Inflammatory macrophage (primary cell): ENCODE measurements at places on chromosomes 12 and 14.

DNA sequence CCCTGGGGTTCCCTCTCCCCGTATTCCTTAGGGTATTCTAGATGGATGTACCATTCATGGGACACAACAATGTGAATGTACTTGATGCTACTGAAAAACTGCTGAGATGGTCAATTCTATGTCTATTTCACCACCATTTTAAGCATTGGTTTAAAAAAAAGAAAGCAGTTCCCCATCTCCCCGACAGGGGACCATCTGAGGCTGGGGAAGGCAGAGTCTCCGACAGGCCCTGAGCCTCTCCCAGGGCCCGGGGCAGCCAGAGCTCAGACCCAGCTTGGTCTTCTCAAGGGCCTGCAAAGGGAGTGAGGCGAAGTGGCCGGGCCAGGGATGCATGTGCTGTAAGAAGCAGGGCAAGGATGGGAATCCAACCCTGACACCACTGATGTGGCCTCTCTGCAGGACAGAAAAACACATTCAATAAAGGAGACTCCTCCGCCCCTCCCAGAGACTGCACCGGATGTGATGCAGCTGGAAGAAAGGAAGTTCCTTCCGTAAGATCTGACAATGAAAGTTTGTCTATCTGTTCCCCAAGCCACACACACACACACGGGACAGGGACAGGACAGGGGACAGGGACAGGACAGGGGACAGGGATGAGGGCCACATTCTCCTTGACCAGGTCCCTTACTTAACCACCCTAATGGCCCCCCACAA lies 234.1 kb downstream of the BCL11B start:
- DNase-seq: peak; percentile 35

DNA sequence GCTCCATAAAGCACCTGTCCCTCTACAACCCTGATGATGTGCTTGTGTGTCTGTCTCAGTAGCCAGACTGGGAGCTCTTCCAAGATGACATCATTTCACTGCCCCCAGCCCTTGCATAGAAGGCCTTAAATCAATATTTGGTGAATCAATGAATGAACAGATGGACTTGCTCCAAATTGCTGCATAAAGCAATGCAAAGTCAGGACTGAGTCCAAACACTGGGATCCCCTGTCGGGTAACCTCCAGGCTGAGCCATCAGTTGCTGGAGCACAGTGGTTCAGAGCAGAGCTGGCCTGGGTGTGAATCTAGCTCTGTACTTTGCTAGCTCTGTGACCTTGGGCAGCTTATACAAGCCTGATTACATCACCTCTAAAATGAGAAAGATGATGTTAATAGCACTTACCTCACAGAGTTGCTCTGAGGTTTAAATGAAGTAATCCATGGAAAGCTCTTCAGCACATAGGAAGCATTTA lies 120.3 kb upstream of the VASH1 start:
- DNase-seq: no peak

DNA sequence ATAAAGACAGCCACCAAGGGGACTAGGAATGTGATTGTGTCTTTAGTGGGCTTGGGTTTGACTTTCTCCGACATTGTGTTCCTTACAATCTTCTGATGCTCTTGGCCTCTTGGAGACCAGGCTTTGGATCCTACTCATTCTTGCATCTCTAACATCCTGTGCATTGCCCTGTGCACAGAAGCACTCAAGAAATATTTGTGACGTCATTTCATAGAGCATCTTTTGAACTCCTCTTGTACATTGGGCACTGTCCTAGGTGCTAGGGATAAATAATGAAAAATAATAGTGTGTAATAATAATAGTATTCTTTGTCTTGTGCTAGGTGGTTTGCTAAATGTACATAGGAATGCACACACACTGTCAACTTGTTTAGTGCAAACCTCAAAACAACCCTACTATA lies 108.8 kb upstream of the LHX5 start:
- no peak for DNase-seq

- DNase-seq: no peak
Observed at GRCh38 chr12:71036526-71036925, 116.0 kb upstream of the PTPRR start.

GRCh38 chr12:22994316-22994675 lies 369.3 kb downstream of the ETNK1 start:
- no peak for DNase-seq

DNA sequence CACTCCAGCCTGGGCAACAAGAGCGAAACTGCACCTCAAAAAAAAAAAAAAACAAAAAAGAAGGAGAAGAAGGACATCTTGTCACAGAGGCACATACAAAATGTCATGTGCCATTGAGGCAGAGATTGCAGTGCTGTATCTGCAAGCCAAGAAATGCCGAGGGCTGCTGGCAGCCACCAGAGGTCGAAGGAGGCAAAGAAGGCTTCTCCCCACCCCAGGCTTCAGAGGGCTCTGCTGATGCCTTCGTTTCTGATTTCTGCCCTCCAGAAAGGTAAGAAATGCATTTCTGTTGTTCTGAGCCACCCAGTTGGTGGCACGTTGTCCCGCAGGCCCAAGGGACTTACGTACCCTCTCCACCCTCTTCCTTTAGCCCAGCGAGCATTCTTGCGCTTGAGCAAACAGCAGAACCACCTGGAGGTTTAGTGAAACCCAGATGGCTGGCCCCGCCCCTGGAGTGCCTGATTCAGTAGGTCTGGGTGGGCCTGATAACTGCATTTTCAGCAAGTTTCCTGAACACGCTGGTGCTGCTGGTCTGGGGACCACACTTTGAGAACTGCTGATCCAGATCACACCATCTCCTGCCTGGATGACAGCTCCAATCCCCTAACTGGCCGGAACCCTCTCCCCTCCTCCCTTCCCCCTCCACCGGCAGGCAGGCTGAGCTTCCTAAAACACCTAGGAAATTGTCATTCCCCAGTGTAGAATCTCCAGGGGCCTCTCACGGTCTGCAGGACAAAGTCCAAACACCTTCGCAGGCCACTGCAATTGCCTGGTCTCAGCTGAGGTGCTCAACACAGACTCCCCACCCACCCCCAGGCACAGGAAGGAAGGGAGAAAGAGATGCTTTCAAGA lies 21.1 kb upstream of the SCARB1 start:
- DNase-seq: peak; percentile 30

GRCh38 chr12:3662521-3662921 lies 90.4 kb downstream of the CRACR2A start:
- DNase-seq: peak; percentile 7

DNA sequence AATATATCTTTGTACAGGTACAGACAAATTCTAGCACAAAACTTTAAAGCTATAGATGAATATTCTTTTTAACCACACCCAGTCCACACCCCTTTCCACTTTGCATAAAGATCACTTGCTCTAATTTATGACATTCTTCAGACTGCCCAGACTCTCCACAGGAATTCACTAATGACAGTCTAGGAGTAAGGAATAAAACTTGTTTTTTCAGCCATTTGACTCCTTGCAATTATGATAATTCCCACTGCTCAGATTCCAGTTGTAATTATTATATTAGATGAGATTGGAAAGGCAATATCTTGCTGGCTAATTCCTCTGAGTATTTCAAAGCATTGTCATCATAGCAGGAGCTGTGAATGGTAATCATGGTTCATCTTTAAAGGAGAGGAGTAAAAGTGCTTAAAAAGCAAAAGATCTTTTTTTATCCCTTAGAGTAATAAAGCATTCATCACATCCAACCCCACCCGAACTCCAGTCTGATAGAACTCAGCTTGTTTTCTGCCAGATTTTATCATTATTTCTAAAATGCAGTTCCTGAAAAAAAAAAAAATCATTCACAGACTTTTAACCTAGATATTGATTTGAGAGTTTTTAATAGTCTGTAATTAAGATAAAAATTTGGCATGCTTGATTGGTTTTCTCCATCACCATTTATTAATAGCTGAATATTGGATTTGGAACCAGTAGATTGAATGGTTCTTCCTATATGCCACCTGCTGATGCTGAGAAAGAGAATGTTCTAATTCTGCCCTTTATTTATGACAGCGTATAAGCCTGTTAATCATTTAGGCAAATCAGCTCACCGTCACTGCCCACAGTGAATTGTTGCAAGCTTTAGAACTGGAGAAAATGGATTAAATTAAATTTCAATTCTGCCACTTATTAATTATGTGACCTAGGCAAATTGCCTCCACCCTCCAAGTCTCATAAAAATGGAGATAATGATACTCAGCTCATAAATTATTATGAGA lies 93.9 kb upstream of the RASSF8 start:
- DNase-seq: no peak

GRCh38 chr12:103865151-103865730 lies 24.2 kb upstream of the NT5DC3 start:
- no peak for DNase-seq

- DNase-seq: no peak
Observed at GRCh38 chr14:102487204-102487577, 22.4 kb downstream of the ANKRD9 start.

DNA sequence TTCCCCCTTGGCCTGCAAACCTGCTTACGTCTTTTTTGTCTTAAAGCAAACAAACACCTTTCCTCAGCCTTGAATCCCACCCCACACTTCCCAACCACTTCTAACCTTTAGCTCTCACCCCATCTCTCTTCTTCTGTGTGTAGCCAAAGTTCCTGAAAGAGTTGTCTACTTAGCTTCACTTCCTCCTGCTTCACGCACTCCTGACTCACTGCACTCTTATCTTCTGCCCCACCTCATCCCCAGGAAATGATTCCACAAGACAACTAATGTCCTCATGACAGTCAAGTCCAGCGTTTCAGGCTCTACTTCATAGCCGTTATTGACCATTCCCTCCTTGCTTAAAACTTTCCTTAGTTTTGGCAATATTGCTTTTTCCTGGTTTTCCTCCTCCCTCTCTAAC lies 22.4 kb downstream of the EIF2B2 start:
- peak; percentile 73 for DNase-seq

DNA sequence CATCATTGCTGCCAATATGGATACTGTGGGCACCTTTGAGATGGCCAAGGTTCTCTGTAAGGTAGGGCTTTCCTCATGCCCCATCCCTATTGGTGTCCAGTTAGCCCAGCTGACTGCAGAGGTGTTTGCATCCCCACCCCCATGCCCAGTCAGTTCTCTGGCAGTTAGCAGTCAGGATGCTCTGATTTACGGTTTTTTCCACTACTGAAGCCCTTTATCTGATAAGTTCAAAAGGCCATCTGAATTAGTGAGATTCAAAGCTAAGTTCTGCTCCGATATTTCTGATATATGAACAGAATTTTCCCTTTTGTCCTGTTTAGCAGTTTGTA lies 773 bp downstream of the GMPR2 start:
- no peak for DNase-seq

DNA sequence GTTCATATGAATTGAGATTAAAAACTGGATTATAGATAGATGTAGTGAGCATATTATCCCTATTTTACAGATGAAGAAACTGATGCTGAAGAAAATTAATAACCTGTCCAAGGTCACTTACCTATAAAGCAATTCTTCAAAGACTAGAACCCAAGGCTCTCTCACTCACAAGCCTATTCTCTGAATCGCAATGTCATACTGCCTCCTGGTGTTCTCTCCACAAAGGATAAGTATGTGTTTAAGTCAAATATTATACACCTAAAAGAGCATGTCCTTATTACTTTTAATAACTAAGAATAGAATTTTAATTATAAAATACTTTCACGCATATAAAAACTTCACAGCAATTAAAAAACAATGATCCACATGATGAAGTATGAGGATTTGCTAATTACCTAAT lies 721.3 kb upstream of the USP15 start:
- DNase-seq: no peak

- DNase-seq: peak; percentile 73
Observed at GRCh38 chr14:67934087-67934486, 114.5 kb downstream of the RAD51B start.

- peak; percentile 81 for DNase-seq
Observed at GRCh38 chr12:89856431-89856830, 147.8 kb upstream of the ATP2B1 start.

DNA sequence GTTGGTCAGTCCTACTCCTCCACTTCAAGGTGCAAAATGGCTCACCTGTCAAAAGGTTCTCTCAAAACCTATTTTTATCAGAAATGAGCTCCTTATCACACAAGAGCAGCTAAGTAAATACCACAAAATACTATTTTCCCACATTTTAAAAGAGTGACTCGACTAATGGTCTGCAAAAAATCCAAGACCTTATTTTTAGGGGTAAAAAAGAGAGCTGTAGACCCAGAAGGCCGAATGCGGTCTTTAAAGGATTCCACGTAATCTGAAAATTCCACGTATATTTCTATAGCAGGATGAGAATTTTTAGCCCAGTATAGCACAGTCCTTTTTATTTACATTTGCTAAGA lies 3.8 kb downstream of the C14orf93 start:
- DNase-seq: no peak

DNA sequence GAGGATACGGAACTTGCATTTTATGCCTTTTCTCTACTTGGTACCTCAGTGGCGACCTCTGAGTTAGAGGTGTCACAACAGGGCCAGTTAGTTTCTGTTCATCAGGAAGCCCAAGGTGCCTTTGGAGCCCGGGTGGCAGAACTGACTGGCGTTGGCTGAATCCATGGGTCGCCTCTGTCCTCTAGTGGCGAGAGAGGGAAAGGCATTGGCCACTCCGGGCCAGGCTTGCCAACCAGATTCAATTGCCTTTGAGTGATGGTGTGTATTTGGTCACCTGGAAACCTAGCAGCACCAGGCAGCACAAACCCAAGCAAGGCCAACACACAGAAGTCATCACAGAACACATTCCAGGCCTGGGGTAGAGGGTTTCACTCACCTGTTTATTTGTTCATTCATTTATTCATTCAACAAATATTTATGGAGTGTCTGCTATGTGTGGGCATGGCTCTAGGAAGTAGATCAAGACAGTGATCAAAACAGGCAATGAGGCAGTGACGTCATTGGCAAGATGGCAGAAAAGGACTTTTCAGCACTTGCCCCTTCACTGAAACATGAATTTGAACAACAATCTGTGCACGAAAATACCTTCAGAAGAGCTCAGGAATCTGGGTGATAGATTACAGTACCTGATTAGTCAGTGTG lies 40.5 kb upstream of the KCNA5 start:
- DNase-seq: peak; percentile 60

- DNase-seq: peak; percentile 58
Observed at GRCh38 chr12:50246873-50247612, 36.3 kb downstream of the LIMA1 start.

- no peak for DNase-seq
Observed at GRCh38 chr12:132174839-132175490, 30.7 kb downstream of the NOC4L start.

DNA sequence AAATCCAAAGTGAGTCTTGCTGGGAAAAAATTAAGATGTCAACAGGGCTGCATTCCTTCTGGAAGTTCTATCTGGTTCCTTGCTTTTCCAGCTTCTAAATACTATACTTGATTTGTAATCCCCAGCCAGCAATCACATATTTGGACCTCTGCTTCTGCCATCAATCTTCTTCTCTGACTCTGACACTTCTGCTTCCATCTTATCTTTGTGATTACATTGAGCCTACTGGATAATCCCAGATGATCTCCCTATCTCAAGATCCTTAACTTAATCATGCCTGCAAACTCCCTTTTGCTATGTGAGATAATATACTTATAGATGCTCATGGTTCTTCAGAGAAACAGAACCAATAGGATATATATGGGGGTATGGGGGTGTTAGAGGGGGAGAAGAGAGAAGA lies 49.9 kb upstream of the ZDHHC17 start:
- DNase-seq: no peak

DNA sequence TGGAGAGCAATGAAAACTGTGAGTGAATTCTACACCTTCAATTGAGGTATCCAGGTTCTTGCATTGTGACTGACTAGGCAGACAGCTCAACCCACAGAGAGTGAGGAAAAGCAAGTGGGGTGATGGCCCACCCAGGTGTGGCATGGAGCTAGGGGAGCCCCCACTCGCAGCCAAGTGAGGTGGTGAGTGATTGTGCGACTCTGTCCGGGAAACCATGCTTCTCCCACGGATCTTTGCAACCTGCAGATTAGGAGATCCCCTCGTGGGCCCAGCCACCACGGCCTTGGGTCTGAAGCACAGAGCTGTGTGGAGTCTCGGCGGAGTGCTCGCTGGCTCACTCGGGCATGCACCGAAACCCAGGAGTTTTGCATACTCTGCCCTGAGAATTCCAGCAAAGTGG lies 120.1 kb downstream of the ALG10 start:
- no peak for DNase-seq
